ENCODE measurements at places on chromosomes 7 and 10.

GRCh38 chr7:18806177-18806576 is 310.6 kb downstream of the HDAC9 start:
- no peak for DNase-seq

DNA sequence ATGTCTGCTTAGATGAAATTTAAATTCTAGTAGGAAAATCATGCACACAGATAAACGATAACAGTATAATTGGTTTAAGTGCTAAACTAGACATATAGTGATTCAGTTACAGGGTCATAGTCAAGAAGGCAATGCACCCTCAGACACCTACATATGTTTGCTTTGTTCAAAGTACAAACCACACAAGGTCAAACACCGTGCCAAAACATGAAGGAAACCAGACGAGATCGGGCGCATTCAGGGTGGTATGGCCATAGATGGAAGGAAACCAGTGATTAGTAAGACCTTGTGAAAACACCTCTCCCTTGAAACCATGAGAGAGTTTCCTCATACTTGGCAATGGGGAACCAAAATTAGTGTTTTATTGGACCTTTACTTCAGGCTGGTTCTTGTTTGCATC is 906.9 kb downstream of the PCDH15 start:
- no peak for DNase-seq

GRCh38 chr10:28836435-28836743 is 159.1 kb downstream of the BAMBI start:
- no peak for DNase-seq

DNA sequence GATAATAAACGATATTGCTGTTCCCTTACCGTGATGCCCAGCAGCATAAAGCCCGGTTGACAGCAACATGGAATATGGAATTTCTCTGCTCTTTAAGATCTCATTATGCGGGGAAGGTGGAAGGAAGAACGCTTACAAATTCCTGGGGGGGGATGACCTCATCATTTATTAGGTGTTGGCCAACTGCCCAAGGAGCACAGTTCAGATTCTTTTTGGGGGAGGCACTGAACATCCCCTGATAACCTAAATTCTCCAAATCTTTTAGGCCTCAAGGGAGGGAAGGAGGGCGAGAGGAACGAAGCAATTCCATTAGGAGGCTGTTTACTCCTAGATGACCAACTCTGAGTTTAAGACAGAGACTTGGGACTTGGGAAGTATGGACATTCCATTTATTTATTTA is 5.2 kb upstream of the COL26A1 start:
- DNase-seq, result no peak

DNA sequence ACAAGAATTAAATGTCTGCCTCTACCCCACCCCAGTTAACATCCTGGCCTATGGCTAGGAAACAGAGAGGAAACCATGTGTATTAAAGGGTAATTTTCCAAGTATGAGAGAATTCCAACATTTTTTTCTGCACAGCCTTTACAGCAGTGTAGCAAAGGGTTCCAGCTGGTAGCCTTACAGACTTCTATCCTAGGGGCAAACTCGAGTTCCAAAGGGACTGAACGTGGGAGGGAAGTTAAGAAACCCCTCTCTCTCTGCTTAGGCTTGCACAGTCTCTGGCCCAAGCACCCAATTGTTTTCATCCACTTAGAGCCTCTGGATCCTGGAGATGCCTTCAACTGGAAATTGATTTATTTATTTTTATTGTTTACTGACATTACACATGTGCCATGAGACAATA is 60.3 kb downstream of the SLC16A12 start:
- no peak for DNase-seq

DNA sequence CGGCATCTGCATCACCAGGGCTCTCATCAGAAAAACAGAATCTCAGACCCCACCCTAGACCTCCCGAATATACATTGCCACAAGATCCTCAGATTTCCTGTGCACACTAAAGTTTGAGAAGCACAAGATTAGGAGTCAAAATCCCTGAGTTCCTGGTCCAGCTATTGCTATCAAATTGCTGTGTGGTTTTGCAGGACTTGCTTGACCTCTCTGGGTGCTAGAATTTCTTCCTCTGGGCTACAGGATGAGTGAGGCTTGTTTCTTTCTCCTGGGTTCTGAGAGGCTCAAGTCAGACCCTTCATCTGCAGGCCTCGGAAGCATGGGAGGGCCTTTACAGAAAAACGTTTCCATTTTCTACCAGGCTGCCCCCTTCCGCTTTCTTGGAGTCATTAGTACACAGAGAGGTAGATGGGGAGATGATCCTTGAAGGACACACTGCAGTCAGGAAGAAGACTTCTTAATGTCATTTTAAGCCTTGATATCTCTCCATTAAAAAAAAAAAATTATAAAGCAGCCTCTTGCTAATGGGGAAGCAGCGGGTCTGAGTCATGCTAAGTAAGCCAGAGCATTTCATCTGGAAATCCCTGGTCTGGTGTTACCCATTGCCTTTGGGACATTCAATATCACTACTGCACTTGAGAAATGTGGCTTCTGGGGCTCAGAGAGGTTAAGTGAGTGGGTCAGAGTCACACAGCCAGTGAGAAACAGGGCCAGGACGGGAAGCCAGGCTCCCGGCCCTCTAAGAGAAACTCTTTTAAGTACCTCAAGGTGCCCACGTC is 173.5 kb downstream of the KCNMA1 start:
- peak; percentile 46 for DNase-seq

DNA sequence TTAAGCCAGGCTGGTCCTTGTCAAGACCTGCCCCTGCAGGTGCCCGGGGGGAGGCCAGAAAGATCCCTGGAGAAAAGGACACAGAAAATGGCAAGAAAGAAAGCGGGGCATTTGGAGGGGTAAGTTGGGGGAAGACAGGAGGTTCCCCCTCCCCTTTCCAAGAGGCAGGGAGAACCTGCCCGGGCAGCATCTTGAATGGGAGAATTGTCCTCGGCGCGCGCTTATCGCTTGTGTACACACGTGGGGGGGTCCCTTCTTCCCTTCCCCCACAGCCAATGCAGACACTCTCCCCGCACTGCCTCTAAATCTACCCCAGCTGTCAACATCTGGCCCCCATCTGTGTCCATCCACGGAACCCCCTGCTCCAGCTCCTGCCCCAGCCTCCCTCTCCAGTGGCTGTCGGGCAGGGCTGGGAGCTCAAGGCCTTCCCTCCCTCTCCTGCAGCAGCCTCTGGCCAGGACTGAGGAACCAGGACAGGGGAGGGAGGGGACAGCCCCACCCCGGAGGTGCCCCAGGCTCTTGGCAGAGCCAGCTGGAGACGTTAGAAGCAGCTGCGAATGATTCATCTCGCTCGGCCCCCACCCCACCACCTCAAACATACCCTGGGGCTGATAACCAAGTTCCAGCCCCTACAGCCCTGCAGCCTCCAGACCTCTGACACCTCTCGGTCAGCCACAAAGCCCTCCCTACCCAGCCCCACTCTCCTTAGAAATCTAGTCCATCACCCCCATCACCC is 25.3 kb downstream of the EPHB4 start:
- peak; percentile 69 for DNase-seq

DNA sequence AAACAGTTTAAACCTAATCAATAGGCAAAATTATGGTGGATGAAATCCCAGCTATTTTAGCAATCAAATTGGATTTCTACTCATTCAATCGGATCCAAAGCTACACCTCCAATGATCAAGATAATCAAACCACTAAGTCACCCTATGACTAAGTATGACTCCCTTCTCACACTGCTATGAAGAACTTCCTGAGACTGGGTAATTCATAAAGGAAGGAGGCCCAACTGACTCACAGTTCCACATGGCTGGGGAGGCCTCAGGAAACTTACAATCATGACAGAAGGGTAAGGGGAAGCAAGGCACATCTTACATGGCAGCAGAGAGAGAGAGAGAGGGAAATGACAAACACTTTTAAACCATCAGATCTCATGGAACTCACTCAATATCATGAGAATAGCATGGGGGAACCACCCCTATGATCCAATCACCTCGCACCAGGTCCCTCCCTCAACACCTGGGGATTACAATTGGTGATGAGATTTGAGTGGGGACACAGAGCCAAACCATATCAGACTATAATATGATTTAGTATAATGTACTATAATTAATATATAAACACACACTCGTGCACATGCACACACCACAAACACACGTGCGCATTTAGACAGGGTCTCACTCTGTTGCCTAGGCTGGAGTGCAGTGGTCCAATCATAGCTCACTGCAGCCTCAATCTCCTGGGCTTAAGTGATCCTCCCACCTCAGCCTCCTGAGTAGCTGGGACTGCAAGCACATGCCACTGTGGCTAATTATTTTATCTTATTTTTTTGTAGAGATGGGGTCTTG is 213.6 kb upstream of the FOXK1 start:
- DNase-seq, result no peak

- DNase-seq, result peak; percentile 38
Measured at GRCh38 chr10:99172128-99172738, 63.4 kb downstream of the HPSE2 start.

GRCh38 chr7:51349820-51350545 is 33.4 kb upstream of the COBL start:
- peak; percentile 65 for DNase-seq

- DNase-seq, result no peak
Measured at GRCh38 chr7:134731616-134732015, 47.8 kb upstream of the CALD1 start.

DNA sequence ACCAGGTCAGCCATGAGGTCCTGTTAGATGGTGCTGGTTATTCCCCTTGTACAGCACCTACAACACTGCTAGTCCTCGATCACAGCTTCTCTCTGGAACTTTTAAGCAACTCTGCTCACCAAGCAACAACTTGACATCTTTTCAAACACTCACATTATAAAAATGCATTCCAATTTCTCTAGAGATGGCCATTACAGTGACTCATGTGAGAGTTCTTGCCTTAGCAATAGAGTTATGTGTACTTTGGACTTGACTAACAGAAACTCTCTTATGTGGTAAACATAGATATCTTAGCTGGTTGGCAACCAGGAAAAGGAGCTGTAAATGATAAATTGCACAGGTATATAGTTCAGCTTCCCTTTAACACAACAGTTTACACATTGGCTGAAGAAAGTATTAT is 122.2 kb downstream of the PDE1C start:
- DNase-seq, result peak; percentile 88

DNA sequence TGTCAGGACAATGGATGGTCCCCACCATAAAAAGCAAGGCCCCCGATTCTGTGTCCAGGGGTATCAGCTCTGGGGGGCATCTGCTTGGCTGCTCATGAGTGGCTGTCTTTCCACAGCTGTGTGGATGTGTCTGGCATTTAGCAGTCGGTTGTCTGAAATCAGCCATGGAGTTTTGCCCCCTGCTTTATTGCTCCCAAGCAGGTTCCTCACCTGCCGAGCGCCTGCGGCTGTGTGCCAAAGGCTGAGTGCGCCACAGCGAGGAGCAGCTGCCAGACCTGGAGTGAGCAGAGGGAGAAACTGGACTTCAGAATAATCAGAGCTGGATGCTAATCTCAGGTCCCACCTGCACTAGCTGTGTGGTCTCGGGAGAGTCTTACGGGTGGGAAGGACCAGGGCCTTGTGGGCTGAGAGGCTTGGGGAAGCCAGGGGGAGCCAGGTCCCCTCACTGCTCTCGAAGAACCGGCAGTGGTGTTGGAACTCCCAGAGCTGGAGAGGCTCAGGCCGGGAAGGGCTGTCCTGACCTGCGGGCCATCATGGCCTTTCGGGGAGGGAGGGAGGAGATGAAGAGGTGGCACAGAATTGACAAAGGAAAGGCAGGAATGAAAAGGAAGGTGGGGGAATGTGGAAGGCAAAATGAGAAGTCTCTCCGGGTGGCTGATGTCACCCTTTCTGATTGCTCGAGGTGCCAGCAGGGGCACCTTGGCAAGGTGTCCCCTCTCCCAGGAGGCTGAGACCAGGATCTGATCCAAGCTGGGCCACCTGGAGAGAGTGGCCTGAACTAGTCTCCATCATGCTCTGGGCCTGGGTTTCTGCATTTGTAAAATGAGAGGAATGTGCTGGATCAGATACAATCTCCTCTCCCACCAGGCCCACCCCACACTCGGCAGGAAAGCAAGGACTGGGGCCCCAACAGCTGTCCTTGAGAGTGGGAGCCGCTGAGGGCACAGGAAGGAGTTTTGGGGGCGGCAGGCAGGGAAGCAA is 30.2 kb upstream of the LEP start:
- DNase-seq, result no peak

- peak; percentile 29 for DNase-seq
Measured at GRCh38 chr7:42932811-42933591, 825 bp downstream of the MRPL32 start.
